Activated CD4-positive, alpha-beta memory T cell treated with anti-CD3 and anti-CD28 coated beads, Interleukin-2, amount 10 ng/mL, durations not matched to agents 7 days and 5 days (primary cell): ENCODE measurements at places on chromosomes 2 and 18. TPM values are rescaled to one million over a fixed set of nuclear protein-coding genes. Genes with fewer than 3 reads are reported as not detected.

IL18RAP gene
- total RNA-seq = 7.2 TPM

FOSL2 gene
- total RNA-seq = 100 TPM

UPP2 gene
- total RNA-seq = not detected

CRACDL gene
- 0.20 TPM for total RNA-seq

TRIM54 gene
- not detected for total RNA-seq

LYG2 gene
- not detected for total RNA-seq

PMAIP1 gene
- total RNA-seq = 35.3 TPM

SLC23A3 gene
- 2.3 TPM for total RNA-seq

SNED1 gene
- 34.3 TPM for total RNA-seq

LYPD6 gene
- not detected for total RNA-seq

CLEC4F gene
- not detected for total RNA-seq

SLC30A3 gene
- 0.45 TPM for total RNA-seq

OTX1 gene
- total RNA-seq = 0.08 TPM

MRO gene
- total RNA-seq = not detected

ADRA2B gene
- total RNA-seq = not detected

GNAL gene
- total RNA-seq = 0.33 TPM

CLK1 gene
- 164 TPM for total RNA-seq

OTOS gene
- not detected for total RNA-seq

IL36A gene
- total RNA-seq = not detected

FN1 gene
- total RNA-seq = 1.8 TPM

PRKAG3 gene
- not detected for total RNA-seq

PLGLB2 gene
- total RNA-seq = 1.3 TPM

IL1R2 gene
- 0.88 TPM for total RNA-seq

DOK6 gene
- total RNA-seq = not detected

SERPINB12 gene
- total RNA-seq = not detected

CDH19 gene
- total RNA-seq = not detected

AGXT gene
- total RNA-seq = not detected

REEP1 gene
- not detected for total RNA-seq

MYO3B gene
- total RNA-seq = 0.38 TPM

FOXD4L1 gene
- total RNA-seq = 0.18 TPM

CTIF gene
- total RNA-seq = 5.1 TPM

GPR155 gene
- total RNA-seq = 10.5 TPM

USP34 gene
- 77.5 TPM for total RNA-seq

SETBP1 gene
- total RNA-seq = 18.2 TPM

ZDBF2 gene
- total RNA-seq = 13.2 TPM

LINC00305 gene
- total RNA-seq = not detected

MOCOS gene
- total RNA-seq = 0.25 TPM

PLCL1 gene
- total RNA-seq = 1.6 TPM

IL1F10 gene
- total RNA-seq = not detected

ONECUT2 gene
- not detected for total RNA-seq

SH2D6 gene
- total RNA-seq = 1.5 TPM

VWA3B gene
- total RNA-seq = not detected

APCDD1 gene
- total RNA-seq = not detected

ALPP gene
- total RNA-seq = not detected

FLACC1 gene
- total RNA-seq = 2.7 TPM

CXCR4 gene
- total RNA-seq = 202 TPM

SAG gene
- 0.10 TPM for total RNA-seq

RESP18 gene
- total RNA-seq = not detected
